M059J (cell line): ENCODE measurements at places on chromosomes 1 and 21.
A peak's percentile ranks its signal among the peaks of the same experiment; 100 is the strongest.

DNA sequence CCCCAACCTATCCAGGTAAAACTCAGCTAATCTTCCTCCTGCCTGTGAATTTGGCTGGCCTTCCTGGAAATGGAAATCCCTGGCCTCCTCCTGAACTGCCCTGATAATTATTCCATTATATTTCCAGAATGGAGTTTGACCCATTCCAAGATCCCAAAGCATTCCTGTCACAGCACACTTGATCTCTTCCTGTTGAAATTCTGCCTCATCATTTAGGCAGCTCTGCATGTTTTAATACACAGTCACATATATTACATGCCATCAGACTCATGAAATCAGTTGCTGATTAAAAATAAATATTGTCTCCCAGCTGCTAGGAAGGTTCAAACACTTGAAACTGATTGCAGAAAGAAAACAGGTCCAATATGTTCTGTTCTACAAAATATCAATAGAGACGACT is 148.2 kb upstream of the PALMD start:
- DNase-seq: no peak

DNA sequence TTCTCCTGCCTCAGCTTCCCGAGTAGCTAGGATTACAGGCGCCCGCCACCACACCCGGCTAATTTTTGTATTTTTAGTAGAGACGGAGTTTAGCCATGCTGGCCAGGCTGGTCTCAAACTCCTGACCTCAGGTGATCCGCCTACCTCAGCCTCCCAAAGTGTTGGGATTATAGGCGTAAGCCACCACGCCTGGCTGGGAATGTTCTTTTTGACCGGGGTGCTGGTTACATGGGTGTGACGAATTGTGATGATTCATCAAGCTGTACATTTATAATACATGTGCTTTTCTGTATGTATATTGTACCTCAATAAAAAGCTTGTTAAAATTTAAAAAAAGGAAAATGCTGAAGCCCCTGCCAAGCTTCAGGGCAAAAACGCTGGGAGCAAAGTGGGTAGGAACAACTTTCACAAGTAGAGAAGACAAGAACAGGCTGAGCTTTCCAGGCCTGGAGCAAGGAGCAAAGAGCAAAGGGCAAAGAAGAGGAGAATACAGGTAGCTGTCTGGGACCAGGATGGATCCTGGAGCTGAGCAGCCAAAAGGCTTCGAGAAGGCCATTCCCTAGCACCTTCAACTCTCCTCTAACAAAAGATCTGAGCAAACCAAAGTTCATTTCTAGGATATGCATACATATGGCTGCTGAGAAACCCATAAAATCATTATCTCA is 20.5 kb upstream of the YRDC start:
- DNase-seq: no peak

DNA sequence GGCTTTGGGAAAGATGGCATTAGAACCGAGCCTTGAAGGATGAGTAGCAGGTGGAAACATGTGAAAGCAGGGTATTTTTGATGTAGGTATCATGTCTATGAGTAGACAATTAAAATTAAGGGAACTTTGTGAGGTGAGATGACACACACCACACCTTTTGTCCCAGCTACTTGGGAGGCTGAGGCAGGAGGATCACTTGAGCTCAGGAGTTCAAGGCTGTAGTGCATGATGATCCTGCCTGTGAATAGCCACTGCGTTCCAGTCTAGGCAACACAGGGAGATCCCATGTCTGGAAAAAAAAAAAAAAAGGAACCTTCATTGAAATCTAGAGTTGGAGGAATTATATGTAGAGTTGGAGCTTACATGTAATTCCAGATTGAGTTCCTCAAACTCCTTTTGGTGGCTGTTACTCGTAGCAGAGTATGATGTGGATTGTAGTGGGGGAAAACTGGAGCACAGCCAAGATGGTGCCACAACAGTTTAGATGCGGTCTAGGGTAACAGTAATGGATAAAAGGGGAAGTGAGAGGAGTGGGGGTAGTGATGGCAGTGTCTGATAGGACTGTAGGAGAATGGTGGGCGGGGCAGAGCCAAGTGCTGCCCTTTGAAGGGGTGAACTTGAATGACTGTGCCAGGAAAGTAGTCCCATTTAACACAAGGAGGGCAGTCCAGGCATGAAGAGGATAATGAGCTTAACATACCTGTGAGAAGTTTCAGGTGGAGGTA is 17.4 kb downstream of the AK4 start:
- DNase-seq: no peak

DNA sequence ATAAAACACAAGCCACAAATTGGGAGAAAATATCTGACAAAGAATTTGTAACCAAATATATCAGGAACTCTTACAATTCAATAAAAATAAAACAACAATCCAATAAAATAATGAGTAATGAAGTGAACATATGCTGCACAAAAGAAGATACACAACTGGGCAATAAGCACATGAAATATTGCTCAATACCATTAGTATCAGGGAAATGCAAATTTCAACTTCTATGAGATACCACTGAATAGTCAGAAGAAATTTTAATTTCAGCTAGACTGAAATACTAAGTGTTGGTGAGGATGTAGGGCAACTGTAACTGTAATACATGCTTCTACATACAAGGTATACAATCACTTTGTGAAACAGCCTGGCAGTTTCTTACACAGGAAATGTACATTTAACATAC is 7.4 kb upstream of the ARHGAP29 start:
- DNase-seq: no peak

- peak; percentile 2 for DNase-seq
Measured at GRCh38 chr1:80375662-80376061, 1369.1 kb upstream of the ADGRL4 start.

DNA sequence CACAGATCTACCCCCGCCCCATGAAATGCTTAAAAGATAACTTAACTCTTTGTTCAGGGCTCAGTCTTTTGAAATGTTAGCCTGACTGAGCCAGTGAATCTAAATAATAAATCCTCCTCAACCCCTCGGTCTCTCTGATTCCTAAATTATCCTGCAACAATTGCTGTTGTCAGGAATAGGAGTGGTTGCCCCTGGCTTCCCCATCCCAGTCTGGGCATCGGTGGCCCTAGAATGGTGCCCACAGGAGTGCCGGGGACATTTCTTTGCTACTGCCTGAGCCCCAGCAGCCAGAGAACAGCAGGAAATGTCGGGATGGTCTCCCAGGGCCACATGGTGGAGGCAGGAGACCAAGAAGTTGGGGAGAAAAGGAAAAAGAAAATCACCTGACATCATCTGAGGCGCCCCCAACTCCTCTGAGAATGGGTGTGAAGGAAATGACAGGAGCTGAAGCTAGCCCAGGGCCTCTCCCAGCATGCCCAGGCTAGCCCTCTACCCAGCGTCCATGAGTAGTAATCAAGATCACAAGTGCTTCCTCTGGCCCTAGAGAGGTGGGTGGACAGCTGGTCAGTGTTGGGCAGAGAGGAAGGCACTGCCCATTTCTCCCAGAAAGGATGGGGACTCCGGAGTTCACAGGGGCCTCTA is 1.6 kb downstream of the PADI4 start:
- DNase-seq: no peak

DNA sequence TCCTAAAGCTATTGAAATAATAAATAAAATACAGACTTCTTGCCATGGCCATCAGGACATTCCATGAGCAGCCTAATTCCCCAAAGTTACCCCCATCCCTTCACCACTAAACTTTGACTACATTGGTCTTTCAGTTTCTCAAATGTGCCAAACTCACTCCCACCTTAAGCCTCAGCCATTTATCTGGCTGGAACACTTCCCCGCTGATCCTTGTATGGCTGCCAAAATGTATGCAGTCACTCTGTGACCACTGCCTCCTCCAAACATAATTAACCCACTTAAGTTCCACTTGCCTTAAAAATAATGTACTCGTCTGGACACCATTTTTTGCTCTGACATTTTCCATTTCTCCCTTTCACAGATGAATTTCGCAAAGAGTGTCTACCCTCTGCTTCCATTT is 407.4 kb downstream of the NTNG1 start:
- no peak for DNase-seq

GRCh38 chr1:111690306-111690617 is 48.9 kb downstream of the INKA2 start:
- DNase-seq: peak; percentile 97

DNA sequence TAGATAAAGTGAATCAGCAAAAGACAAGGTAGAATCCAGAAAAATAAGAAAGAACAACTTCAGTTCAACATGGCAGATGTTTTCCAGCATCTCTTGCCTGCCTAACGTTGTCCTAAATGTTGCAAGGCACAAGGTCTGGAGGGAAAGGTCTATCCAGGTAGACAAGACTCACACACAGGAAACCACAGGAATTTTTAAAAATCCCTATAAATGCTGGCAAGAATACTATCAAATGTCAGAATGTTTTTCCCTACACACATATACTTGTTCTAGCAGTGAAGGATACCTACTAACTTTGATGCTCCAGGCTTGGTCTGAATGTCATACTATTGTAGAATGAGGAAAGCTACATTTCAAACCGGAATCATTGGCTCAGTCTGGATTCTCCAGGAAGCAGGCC is 10.6 kb downstream of the GJA5 start:
- DNase-seq: no peak

- no peak for DNase-seq
Measured at GRCh38 chr1:31671561-31672201, 27.0 kb upstream of the PEF1 start.

DNA sequence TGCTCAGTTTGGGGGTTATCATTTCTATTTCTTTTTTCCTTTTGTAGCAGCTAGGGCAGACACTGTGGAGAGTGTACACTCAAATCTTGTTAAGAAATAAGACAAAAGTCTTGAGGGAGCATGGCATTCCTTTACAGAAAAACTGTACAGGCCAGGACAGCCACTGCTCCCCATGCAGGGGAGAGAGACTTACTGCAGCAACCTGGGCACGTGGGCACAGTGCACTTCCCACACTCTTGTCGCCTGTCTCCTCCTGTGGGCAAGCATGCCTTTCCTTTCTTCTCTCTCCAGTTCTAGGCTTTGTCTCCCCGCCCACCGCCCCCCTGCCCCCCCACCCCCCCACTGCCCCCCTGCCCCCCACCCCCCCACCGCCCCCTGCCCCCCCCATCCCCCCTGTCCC is 51.9 kb downstream of the PHC2 start:
- DNase-seq: no peak

DNA sequence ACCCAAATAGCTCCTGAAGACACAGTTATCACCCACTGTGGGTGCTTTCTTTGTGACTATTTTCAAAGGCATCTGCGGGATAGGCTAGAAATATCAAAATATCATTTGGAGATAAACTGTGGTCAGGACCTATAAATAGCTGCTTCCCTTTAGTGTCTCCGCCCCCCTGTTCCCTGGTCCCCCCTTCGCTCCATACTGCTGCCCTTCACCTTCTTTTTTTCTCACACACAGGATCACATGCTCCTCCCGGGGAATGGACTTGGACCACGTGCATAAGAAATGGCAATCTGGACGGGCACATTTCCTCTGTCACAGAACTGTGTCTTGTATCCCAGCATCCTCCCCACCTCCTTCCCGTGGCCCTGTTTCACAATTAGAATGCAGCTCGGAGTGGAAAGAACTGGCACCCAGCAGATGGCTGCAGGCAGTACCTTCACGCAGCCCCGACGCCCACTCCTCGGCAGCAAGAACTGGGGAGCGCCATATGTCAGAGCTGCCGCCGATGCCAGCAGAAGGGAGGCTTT is 68.8 kb upstream of the SSX2IP start:
- peak; percentile 40 for DNase-seq

DNA sequence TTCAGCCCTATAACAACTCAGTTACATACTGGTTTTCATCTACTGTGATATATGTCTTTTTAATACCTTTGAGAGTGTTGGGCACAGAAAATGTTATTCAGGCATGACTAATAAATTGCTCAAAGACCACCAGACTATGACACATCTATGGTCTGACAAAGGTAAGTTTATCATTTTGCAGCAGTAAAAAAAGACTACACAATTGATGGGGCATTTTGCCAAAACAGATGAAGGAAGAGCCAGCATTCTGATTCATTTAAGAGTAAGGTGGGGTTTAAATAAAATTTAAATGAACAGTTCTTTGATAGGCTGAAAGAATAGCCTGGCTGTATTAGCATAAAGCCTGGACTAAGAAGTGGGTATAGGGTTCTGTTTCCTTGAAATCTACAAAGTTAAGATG is 8.8 kb upstream of the RNPC3 start:
- DNase-seq: peak; percentile 57

GRCh38 chr1:203476216-203476814 is 709 bp downstream of the PRELP start:
- no peak for DNase-seq

DNA sequence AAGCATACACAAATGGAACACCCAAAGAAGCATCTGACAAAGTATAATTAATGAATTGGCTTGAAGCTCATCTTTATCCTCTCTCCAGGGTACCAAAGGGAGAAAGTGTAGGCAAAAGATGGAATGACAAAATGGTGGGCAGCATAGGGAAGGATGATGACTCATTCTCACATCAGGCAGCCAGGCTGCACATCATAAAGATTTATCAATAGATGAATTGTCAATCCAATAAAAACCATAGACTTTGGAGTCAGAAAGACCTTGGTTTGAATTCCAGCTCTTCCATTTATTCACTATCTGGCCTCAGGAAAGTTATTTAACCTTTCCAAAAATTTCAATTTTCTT is 138.5 kb downstream of the TNR start:
- DNase-seq: no peak

- no peak for DNase-seq
Measured at GRCh38 chr1:227518876-227519275, 44.5 kb upstream of the ZNF678 start.

DNA sequence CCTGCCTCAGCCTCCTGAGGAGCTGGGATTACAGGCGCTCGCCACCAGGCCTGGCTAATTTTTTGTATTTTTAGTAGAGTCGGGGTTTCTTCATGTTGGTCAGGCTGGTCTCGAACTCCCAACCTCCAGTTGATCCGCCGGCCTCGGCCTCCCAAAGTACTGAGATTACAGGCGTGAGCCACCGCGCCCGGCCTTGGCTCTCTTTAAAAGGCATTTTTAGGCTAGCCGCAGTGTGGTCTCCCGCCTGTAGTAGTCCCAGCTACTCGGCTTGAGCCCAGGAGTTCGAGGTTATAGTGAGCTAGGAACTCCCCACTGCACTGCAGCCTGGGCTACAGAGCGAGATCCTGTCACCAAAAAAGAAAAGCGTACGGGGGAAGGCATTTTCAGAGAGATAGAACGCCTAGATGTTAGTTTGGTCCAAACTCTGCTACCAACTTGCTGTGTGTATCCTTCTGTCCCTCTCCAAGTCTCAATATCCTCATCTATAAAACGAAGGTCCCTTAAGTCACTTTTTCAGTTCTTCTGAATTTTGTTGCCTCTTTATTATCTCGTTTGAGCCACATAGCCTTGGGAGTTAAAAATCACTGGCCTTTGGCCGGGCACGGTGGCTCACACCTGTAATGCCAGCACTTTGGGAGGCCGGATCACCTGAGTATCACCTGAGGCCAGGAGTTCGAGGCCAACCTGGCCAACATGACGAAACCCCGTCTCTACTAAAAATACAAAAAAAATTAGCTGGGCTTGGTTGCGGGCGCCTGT is 734 bp downstream of the MED18 start:
- peak; percentile 38 for DNase-seq

- DNase-seq: no peak
Measured at GRCh38 chr1:9728451-9729295, 77.1 kb downstream of the PIK3CD start.

- DNase-seq: no peak
Measured at GRCh38 chr1:67555461-67556296, 125.5 kb upstream of the SERBP1 start.
